ENCODE measurements at places on chromosomes 12 and 14. TPM values are rescaled to one million over a fixed set of nuclear protein-coding genes. Genes with fewer than 3 reads are reported as not detected.

DNA sequence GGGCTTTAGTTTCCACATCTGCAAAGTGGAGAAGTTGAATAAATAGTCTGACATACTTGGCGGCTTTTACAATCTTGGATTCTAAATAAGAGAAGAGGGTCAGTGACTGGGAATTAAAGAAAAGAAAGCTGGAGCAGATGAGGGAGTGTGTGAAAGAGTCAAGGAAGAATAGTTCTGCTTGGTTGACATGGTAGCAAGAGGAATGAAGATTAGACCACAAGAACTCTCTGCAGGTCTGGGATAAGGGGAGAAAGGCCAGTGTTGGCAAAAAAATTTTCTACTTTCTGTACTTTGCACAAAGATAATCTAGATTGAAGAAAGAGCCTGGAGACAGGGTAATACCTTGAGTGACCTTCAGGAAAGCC lies 5.9 kb downstream of the ITGB7 start:
- H3K4me3 ChIP-seq = peak overlapping the region; percentile 88
- H3K27me3 ChIP-seq = no peaks in the 10 kb centered on the region
- H3K4me1 ChIP-seq = peaks cover 64% of the 10 kb centered on the region
- peak overlapping the region; percentile 94 for H3K27ac ChIP-seq

- no peak overlapping the region for H3K27ac ChIP-seq
- H3K4me3 ChIP-seq = no peak overlapping the region
- no peaks in the 10 kb centered on the region for H3K36me3 ChIP-seq
- no peaks in the 10 kb centered on the region for H3K27me3 ChIP-seq
These were observed 61.0 kb upstream of the RERGL start for GRCh38 chr12:18151036-18151435.

DNA sequence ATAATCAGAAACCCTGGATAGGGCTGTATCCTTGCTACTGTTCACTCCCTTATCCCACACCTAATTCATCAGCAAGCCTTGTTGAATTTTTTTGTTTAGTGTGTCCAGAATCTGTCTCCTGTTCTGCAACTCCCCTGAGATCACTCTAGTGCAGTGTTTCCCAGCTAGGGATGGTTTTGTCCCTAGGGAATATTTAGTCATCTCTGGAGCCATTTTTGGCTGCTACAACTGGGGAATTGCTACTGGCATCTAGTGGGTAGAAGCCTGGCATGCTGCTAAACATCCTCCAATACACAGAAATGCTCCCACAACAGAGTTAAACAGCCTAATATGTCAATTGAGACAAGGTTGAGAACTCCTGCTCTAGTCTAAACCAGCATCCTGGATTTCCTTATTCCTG lies 248.0 kb downstream of the NPAS3 start:
- H3K27me3 ChIP-seq = no peaks in the 10 kb centered on the region
- no peak for DNase-seq
- no peak overlapping the region for H3K4me3 ChIP-seq

DNA sequence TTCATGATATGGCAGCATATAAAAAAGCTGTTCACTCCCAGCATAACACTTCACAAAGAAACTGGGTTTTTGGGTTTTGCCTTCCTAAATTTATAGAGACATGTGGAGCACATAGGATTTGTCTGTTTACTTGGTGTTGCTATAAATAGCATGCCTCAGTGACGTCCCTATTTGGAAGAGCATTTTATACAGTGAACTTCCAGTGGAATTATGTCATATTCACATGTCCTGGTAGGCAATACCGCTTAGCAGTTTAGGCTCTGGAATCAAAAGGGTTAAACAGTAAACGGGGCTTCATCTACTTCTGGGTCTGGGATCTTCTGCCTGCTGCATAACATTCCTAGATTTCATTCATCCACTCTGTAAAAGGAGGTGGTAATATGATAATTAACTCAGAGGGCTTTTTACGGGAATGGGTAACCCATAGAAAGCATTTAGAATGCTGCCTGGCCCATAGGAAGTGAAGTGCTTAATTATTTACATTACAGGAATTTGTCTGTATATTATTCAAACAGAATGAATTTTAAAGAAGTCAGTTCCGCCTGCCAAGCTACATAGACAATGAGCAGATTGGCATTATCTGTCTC lies 396.1 kb downstream of the TMTC2 start:
- no peak for DNase-seq
- no peak overlapping the region for H3K27ac ChIP-seq
- no peaks in the 10 kb centered on the region for H3K27me3 ChIP-seq
- H3K4me3 ChIP-seq = no peak overlapping the region

- no peak for DNase-seq
- no peak overlapping the region for H3K27ac ChIP-seq
- H3K4me3 ChIP-seq = no peak overlapping the region
- no peaks in the 10 kb centered on the region for H3K27me3 ChIP-seq
These were observed 201.4 kb downstream of the C12orf50 start for GRCh38 chr12:87827638-87828264.

- DNase-seq = no peak
- no peaks in the 10 kb centered on the region for H3K27me3 ChIP-seq
- H3K4me1 ChIP-seq = no peaks in the 10 kb centered on the region
- H3K27ac ChIP-seq = no peak overlapping the region
- no peak overlapping the region for H3K4me3 ChIP-seq
These were observed 49.5 kb downstream of the FANCM start for GRCh38 chr14:45185100-45185814.

DNA sequence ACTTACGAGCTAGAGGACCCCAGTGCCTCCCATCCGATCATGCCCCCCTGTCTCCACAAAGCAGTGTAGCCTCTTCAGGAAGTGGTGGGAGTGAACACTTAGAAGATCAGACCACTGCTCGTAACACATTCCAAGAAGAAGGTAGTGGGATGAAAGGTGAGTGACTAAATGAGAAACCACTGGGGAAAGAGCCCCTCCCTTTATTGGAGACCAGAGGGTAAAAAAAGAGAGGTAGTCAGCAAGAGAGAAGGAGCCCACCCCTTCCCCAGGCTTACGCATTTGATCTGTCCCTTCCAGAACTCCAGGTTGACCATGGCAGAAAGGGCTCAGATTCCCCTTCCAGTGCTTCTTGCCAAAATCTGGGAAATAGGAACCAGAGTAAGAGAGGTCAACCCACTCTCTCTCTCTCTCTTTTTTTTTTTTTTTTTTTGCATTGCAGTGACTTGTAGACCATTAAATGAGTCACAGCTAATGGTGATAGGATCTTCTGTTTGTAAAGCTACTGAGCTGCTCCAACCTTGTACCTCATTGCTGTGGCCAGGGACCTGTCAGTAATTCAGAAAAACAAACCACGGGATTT lies 165.4 kb downstream of the GCH1 start:
- no peaks in the 10 kb centered on the region for H3K27me3 ChIP-seq
- H3K4me3 ChIP-seq = peak overlapping the region; percentile 71
- DNase-seq = no peak

- peaks cover 48% of the 10 kb centered on the region for H3K4me1 ChIP-seq
- H3K27ac ChIP-seq = no peak overlapping the region
- DNase-seq = peak; percentile 14
- no peaks in the 10 kb centered on the region for H3K27me3 ChIP-seq
- peak overlapping the region; percentile 61 for H3K4me3 ChIP-seq
- H3K36me3 ChIP-seq = peaks cover 3% of the 10 kb centered on the region
These were observed 36.6 kb downstream of the TC2N start for GRCh38 chr14:91830777-91831176.

The SOX5 gene
- total RNA-seq = 2.5 TPM

The BDKRB2 gene
- not detected for total RNA-seq

All from activated T-cell treated with anti-CD3 and anti-CD28 coated beads, Interleukin-2, amount 50 U/mL, for 72 hours (primary cell).